CD4-positive, CD25-positive, alpha-beta regulatory T cell (primary cell): ENCODE measurements at places on chromosomes 2 and 18. TPM values are rescaled to one million over a fixed set of nuclear protein-coding genes. Genes with fewer than 3 reads are reported as not detected.

CIB4 gene
- total RNA-seq, result not detected

HOXD8 gene
- total RNA-seq, result not detected

SIGLEC15 gene
- total RNA-seq, result not detected

EMILIN1 gene
- total RNA-seq, result 0.22 TPM

SIX3 gene
- not detected for total RNA-seq

SCN1A gene
- total RNA-seq, result not detected

IAH1 gene
- 40.7 TPM for total RNA-seq

LOXL3 gene
- 1.1 TPM for total RNA-seq

WDR75 gene
- 45.6 TPM for total RNA-seq

EPC2 gene
- total RNA-seq, result 74.2 TPM

PFN4 gene
- total RNA-seq, result not detected

ZNF513 gene
- 20.9 TPM for total RNA-seq

BMP10 gene
- 0.57 TPM for total RNA-seq

EGR4 gene
- total RNA-seq, result 0.69 TPM

TNFRSF11A gene
- 2.2 TPM for total RNA-seq

COL3A1 gene
- not detected for total RNA-seq

ITGB6 gene
- not detected for total RNA-seq

AGFG1 gene
- 64.0 TPM for total RNA-seq

SKOR2 gene
- total RNA-seq, result not detected

ZSWIM2 gene
- total RNA-seq, result not detected

GRHL1 gene
- 1.8 TPM for total RNA-seq

LYG1 gene
- total RNA-seq, result 2.0 TPM

SERPINB7 gene
- not detected for total RNA-seq

ACTR3 gene
- 328 TPM for total RNA-seq

CHRNG gene
- not detected for total RNA-seq

PLCD4 gene
- 0.12 TPM for total RNA-seq

GPR45 gene
- total RNA-seq, result not detected

GALR1 gene
- total RNA-seq, result not detected

GALNT5 gene
- total RNA-seq, result not detected

COL4A3 gene
- not detected for total RNA-seq

GREB1L gene
- total RNA-seq, result not detected

ABCG5 gene
- total RNA-seq, result not detected

ALPG gene
- total RNA-seq, result not detected

GDF7 gene
- 0.17 TPM for total RNA-seq
